ENCODE measurements at places on chromosomes 12 and 14.

DNA sequence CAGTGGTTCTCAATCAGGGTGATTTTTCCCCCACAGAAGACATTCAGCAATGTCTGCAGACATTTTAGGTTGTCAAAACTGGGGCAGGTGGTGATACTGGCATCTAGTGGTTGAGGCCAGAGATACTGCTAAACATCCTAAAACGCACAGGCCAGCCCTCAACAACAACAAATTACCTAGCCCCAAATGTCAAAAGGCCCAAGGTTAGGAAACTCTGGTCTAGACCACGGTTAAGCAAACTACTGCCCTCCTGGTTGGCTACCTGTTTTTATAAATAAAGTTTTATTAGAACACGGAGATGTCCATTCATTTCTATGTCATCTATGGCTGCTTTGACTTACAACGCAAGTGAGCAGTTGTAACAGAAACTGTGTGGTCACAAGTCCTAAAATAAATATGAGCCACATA lies 186.7 kb downstream of the EFCAB11 start:
- peak; percentile 31 for DNase-seq

- DNase-seq = peak; percentile 38
Observed at GRCh38 chr14:52124791-52125684, 56.2 kb upstream of the NID2 start.

DNA sequence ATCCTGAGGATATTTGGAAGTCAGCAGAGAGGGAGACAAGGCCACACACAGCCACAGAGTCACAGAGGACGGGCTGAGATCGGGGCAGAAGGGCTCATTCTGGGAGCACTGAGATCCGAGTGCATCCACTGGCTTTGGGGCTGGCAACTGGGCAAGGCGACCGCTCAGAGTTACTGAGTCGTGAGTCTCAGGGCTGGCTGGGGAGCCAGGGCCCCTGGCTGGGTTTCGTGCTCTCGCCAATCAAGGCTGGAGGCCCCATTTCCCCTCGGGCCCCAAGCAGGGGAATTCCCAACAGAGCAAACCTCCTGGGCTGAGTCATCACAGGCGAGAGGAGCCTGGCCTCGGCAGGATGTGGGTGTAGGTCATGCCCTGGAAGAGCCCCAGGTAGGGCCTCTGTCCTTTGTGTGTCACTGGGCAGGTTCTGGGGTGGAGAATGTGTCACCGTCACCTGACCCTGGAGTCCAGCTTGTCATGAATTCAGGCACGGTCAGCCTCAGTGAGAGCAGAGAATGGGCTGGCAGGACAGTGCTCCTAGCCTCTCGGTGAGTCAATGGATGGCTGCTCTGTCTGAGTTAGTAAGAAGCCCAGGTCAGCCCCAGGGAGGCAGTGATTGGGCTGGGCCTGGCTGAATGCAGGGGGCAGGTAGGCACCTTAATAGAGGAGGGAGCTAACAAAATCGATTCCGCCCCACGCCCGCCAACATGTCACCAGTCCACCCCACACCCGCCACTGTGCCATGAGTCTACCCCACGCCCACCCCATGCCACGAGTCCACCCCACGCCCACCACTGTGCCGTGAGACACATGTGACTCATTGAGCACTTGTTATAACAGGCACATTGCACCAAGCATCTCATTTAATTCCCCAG lies 16.9 kb downstream of the ASB2 start:
- peak; percentile 97 for DNase-seq

DNA sequence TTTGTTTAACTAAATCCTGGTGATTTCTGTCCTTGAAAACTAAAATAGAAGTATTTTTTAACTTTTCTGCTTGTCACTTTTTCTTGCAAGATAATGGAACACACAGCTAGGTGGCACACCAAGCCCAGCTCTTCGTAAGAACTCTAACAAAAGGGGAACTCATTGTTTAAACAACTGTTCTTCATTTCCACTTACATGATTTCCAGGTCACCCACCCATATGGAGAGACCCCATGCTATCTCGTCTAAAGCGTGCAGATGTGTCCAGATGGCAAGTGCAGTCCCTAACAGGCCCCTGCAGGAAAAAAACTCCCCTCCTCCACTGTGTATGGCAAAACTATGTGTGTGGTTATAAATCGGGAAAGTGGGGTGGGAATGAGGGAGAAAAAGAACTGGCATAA lies 43.3 kb upstream of the NT5DC3 start:
- DNase-seq = peak; percentile 13

GRCh38 chr12:122882908-122883558 lies 12.9 kb downstream of the VPS37B start:
- no peak for DNase-seq
